ENCODE measurements at places on chromosomes 16 and 17. TPM values are rescaled to one million over a fixed set of nuclear protein-coding genes. Genes with fewer than 3 reads are reported as not detected.

DNA sequence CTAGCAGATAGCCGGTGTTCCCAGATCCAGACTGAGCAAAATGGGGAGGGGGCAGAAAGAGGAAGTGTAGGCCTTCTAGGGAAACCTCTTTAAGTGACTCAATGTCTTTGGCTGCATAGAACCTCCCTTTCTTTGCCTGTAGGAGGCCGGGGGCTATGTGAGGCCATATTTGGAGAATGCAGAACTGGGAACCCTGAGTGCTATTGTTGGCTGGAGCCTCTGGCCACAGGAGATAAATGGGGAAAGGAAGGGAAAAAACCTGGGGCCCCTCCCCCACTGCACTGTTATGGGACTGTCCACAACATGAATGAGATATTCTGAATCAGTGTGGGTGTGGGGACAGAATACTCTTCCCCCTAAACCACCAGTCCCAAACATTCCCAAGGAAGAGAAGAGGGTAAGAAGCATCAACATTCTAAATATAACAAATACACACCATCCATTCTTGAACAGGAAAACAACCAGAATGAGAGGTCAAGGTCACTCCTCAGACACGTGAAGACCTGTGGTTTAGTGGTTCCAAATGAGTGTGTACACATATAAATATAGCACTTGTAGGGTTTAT lies 2.4 kb downstream of the VPS25 start:
- peak; percentile 88 for DNase-seq

- peak; percentile 25 for DNase-seq
Observed at GRCh38 chr17:40791787-40792436, 7.8 kb downstream of the KRT28 start.

- no peak for DNase-seq
Observed at GRCh38 chr17:42274812-42275526, 1.2 kb downstream of the STAT5B start.

DNA sequence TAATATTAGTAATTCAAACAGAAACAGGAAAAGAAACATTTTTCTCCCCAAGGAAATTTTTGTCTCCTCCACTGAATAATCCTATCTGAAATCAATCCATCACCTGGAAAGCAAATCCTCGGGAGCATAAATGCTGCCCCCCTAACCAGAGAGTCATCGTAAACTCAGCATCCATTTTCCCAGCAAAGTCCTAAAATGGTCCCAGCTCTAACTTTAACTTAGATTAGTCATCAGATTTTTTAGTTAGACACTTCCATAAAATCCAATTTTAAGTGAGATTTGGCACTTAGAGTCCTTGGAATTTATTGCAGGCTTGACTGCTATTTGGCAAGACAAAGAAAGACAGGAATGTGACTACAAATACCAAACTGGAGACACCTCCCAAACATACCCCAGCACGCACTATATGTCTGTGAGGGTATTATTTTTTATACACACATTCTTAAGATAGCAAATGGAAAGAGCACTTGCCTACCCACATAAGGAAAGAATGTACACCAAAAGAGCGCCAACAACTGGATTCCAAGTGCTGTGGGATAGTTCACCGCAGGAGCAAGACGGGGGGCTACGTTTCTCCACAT lies 15.4 kb downstream of the SCO1 start:
- DNase-seq = no peak

DNA sequence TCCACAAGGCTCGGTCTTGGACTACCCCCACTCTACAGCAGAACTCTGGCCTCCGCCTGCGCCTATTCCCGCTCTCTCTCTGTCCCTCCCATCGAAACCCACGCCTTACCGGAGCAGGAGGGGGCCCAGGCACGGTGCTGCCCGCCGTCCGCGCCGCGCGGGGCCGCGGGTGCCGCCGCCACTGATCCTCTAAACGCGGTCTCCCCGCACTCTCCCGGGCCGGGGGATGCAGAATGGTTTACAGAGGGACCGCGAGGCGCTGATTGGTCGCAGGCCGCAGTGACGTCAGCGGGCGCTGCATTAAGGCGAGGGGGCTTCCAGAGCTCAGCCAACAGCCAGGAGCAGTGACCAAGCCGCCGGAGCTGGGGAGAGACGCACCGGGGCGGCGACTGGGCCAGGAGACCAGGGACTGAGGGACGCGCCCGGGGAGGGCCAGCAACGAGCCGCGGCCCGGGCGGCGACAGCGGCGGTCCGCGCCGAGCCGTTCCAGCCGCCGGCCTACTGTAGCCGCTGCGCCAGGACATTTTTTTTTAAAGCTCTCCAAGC lies 747 bp upstream of the LHX1 start:
- peak; percentile 81 for DNase-seq

DNA sequence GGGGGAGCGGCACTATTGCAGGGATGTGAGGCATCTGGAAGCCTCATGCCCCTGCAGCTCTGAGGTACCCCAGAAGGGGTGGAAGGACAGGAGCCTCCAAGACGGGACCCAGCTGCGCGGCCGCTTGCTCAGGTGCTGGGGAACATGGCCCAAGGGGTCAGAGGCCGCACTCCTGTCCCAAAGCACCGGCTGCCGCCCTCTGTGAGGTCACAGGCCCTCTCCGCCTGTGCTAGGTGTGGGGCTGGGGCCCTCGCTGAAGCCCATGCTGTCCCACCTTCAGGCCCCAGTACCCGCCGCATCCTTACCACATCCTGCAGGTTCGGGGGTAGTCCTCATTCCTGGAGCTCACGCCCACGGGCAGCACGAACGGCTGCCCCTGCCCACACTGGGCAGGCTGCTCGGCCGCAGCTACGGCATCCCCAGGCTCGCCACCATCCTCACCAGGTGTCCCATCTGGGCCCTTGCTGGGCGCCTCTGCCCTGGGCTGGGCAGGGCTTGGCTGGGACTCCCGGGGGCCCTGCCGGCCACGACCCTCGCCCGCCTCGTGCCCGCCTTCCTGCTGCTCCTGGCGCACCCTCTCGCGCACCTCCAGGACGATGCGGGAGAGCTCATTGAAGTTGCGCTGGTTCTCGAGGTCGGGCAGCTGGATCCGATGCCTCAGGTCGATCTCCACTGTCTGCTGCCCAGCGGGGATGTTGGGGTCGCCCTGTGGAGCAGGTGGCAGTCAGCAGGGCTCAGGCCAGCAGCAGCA lies 16.6 kb upstream of the C16orf95 start:
- DNase-seq = no peak

DNA sequence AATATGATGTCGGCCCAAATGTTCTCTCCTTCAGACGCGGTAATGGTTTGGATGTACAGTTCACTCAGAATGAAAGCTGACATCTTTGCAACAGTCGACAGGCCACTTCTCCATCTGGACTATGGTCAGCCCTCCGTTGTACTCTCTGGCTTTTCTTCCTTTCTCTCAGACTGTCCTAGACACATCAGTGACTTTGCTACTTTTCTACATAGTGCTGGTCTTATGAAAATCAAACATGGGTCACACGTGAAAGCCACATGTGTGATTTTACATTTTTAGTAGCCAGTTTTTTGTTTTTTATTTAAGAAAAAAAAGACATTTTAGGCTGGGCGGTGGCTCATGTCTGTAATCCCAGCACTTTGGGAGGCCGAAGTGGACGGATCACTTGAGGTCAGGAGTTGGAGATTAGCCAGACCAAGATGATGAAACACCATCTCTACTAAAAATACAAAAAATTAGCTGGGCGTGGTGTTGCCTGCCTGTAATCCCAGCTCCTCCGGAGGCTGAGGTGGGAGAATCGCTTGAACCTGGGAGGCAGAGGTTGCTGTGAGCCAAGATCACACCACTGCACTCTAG lies 644.1 kb downstream of the KCNJ2 start:
- DNase-seq = peak; percentile 17

DNA sequence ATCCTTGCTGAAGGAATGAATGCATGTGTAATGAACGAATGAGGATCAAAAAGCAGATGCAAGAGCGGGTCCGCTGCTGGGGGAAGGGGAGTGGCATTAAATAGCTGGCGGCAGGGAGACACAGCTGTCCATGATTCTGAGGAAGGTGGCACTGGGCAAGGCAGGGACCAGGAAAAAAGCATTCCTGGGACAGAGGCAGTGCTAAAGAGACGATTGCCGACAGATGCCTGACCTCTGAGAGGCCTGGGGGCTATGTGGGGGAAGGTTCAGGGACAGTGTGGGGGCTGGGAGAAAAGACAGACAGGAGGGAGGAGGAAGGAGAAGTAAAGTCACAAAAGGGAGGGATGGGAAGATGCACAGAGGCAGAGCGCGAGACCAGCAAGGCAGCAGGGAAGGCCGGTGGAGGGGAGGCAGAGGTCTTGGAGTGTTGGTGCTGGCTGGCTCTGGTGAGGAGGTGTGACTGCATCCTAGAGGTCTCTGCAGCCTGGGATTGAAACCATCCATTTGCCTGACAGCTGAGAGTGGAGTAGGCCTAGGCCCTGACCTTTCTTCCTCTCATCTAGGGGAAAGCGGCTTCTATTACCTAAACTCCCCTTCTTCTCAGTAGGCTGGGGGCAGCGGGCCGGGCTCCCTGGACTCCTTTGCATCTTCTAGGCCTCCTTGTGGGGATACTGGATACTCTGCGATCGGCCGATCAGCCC lies 109.9 kb downstream of the SDK2 start:
- DNase-seq = no peak

- DNase-seq = peak; percentile 42
Observed at GRCh38 chr17:75774991-75775668, 9.5 kb upstream of the UNK start.

Gene WFIKKN1
- 0.09 TPM for total RNA-seq

Gene CDH11
- 46.9 TPM for total RNA-seq

All from Daoy (cell line).